ENCODE measurements at places on chromosomes 7 and 10.

DNA sequence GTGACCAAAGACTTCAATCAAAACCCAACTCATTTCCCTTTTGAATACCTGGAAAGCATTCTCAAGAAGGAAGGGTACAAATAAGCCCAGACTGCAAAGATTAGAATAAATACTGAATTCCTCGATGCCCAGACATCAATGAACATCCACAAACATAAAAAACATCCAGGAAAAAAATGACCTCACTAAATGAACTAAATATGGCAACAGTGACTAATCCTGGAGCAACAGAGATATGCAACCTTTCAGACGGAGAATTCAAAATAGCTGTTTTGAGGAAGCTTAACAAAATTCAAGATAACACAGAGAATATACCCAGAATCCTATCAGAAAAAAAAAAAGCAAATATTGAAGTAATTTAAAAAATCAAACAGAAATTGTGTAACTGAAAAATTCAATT, 43.2 kb downstream of the PCLO start:
- no peak for DNase-seq

DNA sequence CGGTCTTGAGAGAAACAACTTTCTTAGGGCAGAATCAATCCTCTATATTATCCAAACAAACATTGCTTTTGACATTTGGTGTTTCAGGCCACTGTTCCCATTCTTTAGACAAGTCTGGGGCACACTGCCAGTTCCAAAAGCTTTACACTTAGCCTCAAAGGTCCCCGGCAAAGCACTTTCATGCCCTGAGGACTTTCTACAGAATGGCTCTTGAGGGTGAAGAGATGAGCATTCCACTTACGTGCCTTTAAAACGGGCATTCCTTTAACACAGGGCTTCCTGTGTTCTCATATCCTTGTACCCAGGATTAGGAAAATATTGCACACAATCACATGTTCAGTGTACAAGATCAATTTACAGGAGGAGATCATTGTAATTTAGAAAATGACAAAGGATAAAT, 13.1 kb upstream of the TMEM213 start:
- no peak for DNase-seq

- no peak for DNase-seq
Observed at GRCh38 chr10:119414081-119414611, 128.4 kb downstream of the RGS10 start.

DNA sequence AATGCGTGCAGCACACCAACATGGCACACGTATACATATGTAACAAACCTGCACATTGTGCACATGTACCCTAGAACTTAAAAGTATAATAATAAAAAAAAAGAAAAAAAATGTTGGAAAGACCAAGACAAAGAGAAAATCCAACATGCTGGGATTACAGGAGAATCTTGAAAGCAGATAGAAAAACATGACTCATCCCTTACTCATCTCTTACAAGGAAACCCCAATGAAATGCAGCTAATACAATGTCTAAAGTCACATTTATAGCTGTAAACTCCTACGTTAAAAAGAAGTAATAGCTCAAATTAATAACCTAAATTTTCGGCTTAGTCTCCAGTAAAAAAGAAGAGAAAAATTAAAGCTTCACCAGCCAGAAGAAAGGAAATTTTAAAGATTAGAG, 47.5 kb upstream of the DGKB start:
- peak; percentile 60 for DNase-seq

DNA sequence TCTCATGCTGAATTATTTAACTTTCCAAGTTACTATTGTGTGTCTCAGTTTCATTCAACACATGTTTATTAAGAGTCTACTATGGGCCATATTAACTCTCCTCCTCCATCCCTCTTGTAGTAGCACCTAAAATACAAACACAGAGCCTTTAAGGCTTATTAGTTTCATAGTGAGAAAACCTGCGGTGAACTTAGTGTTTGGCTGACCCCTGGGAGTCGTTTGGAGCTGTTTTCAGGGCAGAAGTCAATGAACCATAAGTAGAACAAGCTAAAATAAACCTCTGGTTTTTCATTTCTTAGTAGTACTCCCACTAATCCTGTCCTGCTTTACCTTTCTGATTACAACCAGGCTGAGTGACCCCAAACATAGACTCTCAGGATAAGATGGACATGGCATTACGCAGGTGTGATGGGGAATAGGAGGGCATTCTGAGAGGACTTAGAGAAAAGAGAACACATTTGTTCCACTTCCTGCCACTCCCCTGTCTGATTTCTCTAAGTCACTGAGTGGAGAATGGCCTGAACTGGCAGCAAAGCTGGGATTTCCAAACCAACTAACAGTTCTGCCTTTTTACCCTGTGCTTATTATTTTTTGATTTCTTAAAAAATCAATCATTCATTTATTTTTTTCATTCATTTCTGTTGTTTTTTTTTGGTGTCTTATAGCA, 74.5 kb downstream of the LRMDA start:
- no peak for DNase-seq

- DNase-seq = no peak
Observed at GRCh38 chr7:80182630-80183276, 48.1 kb downstream of the GNAI1 start.

- DNase-seq = no peak
Observed at GRCh38 chr7:108423089-108423989, 32.9 kb downstream of the NRCAM start.

DNA sequence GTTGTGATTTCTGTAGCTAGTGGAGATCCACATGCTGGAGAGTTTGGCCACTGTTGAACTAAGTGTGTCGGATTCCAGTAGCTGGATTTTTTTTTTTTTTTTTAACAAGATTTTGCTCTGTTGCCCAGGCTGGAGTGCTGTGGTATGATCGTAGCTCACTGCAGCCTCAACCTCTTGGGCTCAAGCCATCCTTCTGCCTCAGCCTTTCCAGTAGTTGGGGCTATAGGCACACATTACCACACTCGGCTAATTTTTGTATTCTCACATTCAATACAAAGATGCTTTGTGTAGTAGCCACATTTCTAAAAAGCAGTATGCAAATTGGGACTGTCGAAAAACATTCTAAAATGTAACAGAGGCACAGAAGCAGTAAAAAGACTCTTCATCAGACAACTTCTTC, 63.5 kb downstream of the RABGEF1 start:
- no peak for DNase-seq

- no peak for DNase-seq
Observed at GRCh38 chr7:15504351-15504750, 57.5 kb downstream of the AGMO start.

DNA sequence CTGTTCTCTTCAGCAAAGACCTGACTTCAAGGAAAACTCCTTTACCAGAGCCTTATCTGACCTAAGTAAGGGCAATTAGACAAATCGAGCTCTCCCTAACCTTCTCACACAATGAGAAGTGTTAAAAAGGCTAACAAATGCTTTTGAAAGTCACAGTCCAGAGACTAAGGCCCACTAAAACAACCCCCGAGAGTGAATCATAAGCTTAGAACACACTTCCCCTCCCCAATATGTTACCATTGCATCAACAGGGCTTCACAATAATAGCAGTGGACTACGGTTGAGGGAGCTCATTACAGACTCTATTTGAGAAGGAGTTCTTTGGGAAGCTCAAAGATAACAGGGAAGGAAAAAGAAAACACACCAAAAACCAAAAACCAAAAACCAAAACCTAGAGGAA, 28.6 kb upstream of the ZEB1 start:
- no peak for DNase-seq

GRCh38 chr7:19585761-19586160, 123.1 kb downstream of the POLR1F start:
- no peak for DNase-seq

DNA sequence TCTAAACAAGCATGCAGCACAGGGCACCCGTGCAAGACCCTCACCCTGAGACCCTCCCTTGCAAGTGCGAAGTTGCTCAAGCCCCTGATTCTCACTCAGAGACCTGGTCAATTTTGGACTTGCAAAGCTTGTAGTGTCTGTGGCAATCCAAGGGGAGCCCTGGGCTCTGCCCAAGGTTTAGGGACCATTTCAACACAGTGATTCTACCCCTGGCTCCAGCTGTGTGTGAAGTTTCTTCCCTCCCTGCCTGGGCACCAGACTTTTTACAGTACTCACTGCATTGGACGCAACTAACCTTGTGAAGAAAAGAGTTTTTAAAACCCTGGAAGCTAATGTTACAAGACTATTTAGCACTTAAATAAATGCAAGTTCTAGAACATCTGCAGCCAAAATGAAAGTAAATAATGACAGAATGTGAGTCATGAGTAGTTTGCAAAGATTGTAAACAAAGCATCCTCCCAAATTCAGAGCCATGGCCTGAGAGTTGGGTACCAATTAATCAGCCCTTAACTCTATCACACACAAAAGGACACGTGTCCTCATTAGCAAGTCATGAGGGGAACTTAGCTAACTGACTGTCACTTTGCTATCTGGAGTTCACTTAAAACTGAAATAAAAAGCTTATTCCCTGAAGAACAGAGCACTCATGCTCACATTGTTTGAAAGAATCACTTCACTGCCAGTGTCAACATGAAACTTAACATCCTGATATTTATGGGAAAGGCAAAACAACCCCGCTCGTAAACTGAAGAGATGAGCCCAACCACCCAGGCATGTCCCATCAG, 48.1 kb downstream of the RGS10 start:
- no peak for DNase-seq

- DNase-seq = no peak
Observed at GRCh38 chr10:8350250-8350967, 295.9 kb downstream of the GATA3 start.

GRCh38 chr7:868189-868486, 8.2 kb upstream of the GET4 start:
- DNase-seq = no peak

GRCh38 chr7:80921130-80921529, 2.3 kb upstream of the SEMA3C start:
- DNase-seq = no peak

- DNase-seq = peak; percentile 87
Observed at GRCh38 chr7:92916770-92917224, 80.4 kb upstream of the CDK6 start.

DNA sequence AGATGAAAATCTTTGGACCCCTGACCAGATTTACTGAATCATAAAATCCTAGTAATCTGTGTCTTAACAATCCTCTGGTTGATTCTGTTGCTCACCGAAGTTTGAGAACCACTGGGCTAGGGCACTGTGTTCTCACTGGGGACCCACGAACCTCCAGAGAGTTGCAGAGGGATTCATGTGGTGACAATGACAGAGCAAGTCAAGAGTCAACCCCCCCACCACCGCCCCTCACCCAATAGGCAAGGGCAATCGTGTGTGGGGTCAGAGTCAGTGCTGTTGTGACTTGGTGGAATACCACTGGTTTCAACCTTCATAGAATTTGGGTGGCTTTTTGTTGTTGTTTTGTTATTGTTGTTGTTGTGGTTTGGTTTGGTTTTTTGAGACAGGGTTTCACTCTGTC, 23.5 kb upstream of the NRP1 start:
- no peak for DNase-seq

DNA sequence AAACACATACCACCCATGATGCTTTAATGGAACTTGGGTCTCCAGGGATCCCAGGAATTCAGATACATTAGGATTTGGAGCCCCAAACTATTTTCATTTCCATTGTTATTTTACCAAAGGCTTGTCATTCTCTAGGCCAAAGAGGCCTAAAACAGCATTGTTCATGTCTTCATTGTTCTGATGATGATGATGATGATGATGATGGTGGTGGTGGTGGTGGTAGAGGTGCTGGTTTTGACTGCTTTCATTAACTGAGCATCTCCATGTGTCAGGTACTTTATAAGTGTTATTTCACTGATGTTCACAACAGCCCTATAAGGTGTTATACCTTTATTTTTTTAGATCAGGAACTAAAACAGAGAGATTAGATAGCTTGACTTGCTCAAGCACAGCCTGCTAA, 12.2 kb upstream of the RBM20 start:
- DNase-seq = no peak

DNA sequence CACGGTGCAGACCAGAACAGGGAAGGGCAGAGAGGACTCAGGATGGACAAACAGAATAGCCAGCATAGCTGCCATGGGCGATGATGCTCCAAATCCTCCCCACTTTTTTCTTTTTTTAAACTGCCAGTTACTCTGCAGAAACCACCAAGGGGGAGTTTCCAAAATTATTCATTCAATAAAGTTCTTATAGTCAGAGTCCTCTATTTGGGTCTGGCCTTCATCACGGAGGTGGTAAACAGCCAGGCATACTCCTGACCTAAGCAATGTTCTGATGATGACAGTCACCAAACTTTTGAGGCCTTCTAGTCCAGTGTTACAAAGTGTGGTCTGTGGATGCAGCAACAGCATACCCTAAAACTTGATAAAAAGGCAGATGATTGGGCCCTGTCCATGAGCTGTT, 12.3 kb downstream of the RAPGEF5 start:
- no peak for DNase-seq

- DNase-seq = no peak
Observed at GRCh38 chr10:6201516-6201975, 1.2 kb upstream of the PFKFB3 start.

DNA sequence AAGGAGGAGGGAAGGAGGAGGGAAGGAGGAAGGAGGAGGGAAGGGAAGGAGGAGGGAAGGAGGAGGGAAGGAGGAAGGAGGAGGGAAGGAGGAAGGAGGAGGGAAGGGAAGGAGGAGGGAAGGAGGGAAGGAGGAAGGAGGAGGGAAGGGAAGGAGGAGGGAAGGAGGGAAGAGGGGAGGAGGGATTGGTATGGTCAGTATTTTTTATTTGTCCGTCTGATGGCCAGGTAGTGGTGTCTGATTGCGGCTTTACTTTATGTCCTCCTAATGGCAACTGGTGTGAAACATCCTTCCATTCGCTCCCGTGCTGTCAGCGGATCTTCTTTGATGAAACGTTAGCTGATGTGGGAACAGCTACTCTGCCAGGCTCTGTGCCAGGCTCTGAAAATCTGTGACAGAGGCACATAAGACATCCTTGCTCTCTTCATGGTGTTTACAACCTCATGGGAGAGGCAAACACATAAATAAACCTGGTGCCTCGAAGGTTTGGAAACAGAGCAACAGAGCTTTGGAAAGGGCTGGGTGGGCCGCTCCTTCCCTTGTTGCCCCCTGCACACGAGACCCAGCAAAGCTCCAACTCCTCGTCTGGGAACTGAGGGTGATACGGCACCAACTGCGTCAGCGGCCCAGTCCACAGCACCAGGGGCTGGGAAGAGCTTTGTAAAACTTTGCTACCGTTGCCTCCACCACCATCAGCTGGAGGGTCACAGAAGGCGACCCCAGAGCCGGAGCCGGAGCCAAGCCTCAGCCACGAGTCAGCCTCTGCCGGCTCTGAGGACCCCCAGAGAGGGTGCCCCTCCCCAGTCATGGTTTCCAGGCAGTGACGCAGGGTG, 40.3 kb downstream of the PDGFA start:
- no peak for DNase-seq
